ENCODE measurements at places on chromosomes 6 and 20.

- DNase-seq = no peak
Observed at GRCh38 chr6:107115695-107116327, 496 bp upstream of the BEND3 start.

DNA sequence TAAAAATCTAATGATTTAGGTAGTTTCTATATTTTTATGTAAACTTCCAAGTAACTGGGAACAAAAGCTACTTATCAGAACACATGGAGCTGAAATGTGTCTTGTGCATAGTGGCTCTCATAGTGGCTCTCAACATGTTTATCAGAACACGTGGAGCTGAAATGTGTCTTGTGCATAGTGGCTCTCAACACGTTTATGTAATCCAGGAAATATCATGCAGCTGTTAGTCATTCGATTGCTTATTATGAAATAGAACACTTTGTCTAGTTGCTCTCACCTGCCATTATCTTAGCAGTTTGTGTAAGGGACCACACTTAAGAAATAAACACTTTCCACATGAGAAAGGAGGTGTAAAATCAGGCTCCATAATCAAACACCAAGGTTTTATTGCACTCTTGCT lies 119.2 kb upstream of the ASCC3 start:
- no peak for DNase-seq

DNA sequence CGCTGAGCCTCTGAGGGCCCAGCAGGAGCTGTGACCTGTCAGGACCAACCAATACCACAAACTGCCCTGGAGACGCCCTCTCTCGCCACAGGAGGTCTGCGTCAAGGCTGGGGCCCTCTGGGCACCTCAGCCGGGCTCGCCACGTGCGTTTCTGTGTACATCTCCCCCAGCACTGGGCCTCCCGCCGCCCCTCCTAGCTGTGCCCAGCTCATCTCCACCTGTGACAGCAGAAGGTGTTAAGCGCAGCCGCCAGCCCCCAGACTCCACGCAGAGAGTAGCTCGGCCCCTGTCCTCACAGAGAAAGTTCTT lies 91.4 kb downstream of the TAF4 start:
- no peak for DNase-seq

GRCh38 chr6:98036344-98036923 lies 753.4 kb upstream of the MMS22L start:
- DNase-seq = no peak

- no peak for DNase-seq
Observed at GRCh38 chr6:157059781-157060180, 263.5 kb downstream of the TMEM242 start.

- DNase-seq = no peak
Observed at GRCh38 chr20:32580970-32581838, 3.9 kb downstream of the NOL4L start.

- DNase-seq = no peak
Observed at GRCh38 chr6:62993951-62994350, 217.3 kb upstream of the FKBP1C start.

DNA sequence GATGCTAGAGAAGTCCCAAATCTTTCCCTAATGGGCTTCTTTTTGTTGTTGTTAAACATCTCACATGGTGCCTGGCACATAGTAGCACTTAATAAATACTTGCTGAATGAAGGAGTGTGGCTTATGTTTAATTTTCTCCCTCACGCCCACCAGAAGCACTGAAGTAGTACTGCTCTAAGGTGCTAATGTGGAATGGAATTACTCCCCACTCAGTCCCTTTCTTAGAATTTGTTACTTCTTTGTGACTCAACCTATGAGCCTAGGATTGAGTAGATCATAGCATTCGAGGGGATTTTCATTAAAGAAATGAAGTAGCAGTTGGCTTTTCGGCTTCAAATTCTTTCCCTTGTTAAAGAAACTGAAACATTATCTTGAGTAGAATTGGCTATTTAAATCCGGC lies 192.8 kb downstream of the CLIC5 start:
- DNase-seq = no peak

DNA sequence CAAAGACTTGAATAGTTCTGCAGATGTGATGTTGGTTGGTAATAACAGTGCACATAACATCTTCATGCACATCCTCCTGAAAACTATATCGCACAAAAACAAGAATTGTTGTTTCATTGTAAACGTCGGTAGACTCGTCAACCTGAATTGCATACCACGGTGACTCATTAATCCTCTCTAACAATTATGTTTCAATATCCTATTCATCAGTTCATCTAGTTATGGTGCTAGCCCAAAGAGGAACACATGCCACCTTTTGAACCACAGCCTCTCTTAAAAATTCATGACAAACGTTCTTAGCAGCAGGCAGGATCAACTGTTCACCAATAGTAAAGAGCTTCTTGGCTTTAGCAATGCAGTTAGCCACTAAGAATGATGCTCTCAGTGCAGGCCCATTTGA lies 25.0 kb downstream of the CRYBG1 start:
- no peak for DNase-seq
